ENCODE measurements at places on chromosomes 4 and X.

- peak; percentile 55 for DNase-seq
These were observed 192.0 kb downstream of the PPP3CA start for GRCh38 chr4:101155368-101155767.

DNA sequence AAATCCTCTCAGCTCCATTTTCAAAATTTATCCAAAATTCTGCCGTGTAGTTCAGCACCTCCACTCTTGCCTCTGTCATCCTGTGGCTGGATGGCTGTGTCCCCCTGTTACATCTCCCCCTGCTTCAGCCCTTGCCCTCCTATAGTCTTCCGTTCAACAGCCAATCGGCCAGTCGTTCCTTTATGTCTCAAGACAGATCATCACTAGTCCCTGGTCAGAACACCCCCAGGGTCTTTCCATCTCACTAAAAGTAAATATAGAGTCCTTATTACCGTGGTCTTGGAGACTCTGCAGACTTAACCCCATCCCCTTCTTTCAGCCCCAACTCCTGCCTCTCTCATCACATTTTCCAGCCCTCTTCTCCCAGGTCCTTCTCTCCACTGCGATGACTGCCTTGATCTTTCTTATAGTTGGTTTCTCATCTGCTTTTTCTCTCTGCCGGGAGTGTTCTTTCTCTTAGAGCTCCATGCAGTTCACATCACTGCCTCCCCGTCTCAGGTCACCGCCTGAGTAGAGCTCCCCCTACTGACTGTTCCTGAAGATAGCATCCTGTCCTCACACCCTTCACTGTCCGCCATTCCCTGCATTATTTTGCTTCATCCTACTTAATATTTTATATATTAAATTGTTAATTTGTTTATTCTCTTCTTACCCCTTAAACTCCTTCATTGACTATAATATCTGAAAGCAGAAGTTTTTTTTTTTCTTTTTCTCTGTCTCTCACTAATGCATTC is 736.9 kb upstream of the MAGEB2 start:
- DNase-seq: no peak

GRCh38 chr4:184503869-184504300 is 29.5 kb upstream of the IRF2 start:
- DNase-seq: peak; percentile 47

DNA sequence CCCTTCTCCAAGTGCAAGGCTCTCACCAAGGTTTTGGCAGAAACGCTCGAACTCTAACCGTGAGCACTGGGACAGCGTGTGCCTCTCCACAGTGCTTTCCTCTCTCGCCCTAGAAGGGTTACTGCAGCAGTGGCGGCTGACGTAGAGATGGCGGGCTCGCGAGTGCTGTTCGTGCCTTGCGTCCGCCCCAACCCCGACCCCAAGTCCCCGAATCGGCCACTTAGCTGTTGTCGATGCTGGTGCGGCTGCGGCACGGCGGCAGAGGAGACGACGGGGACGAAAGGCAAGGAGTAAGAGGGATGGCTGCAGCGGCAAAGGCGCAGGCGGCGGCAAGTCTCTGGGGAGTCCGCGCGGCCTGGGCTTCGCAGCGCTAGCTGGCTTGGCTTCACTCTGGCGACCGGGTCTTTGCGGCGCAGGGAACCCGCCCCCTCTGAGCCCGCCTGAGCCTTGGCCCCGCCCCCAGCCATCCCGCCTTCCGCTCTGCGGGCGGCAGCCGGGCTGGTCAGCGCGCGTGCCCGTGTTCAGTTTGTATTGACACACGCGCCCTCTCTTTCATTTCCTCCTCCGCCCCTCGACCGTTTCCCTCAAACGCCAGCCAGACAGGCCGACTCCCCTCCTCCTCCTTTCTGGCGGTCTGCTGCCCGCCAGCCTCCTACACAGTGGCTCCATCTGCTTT is at the start of gene SPIN4:
TSS of gene SPIN4 (minus strand) at position 392 of the 676 bp plus-strand sequence. CDS start 513 bp downstream, outside the sequence.
- DNase-seq: peak; percentile 86

- DNase-seq: no peak
These were observed 27.0 kb downstream of the TEC start for GRCh38 chr4:48242511-48243195.

DNA sequence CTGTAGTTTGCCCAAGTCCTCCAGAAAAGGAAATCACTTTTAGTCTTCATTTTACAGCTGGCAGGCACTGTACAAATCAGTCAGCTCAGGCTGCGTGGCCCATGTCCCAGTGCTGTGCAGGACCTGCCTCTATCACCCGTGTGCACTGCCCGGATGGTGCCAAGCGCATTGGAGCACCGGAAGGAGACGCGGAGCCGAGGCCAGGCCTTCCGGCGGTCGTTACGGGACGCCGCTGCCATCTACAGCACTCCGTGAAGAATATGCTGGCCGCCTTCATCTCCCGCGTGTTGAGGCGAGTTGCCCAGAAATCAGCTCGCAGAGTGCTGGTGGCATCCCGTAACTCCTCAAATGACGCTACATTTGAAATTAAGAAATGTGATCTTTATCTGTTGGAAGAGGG is at the start of gene PDHA2:
TSS of gene PDHA2 (plus strand) at position 203 of the 400 bp plus-strand sequence. CDS start at position 261, 58 bp downstream.
- DNase-seq: no peak

GRCh38 chr4:422587-422986 is 76.4 kb downstream of the ZNF721 start:
- no peak for DNase-seq

GRCh38 chrX:75076429-75076828 is 79.7 kb downstream of the ABCB7 start:
- DNase-seq: no peak

GRCh38 chrX:6961286-6962005 is 186.1 kb upstream of the STS start:
- DNase-seq: no peak

GRCh38 chr4:126023896-126024295 is 709.1 kb downstream of the FAT4 start:
- DNase-seq: no peak

- no peak for DNase-seq
These were observed 607.3 kb downstream of the ANKRD50 start for GRCh38 chr4:124105212-124105611.

Data from fibroblast of skin of right quadriceps (primary cell).